OCI-LY7 (cell line): ENCODE measurements at places on chromosomes 2 and 18. TPM values are rescaled to one million over a fixed set of nuclear protein-coding genes. Genes with fewer than 3 reads are reported as not detected.
A peak's percentile ranks its signal among the peaks of the same experiment; 100 is the strongest.

- DNase-seq, result no peak
These were observed 1255.7 kb upstream of the ZEB2 start for GRCh38 chr2:145775591-145775990.

DNA sequence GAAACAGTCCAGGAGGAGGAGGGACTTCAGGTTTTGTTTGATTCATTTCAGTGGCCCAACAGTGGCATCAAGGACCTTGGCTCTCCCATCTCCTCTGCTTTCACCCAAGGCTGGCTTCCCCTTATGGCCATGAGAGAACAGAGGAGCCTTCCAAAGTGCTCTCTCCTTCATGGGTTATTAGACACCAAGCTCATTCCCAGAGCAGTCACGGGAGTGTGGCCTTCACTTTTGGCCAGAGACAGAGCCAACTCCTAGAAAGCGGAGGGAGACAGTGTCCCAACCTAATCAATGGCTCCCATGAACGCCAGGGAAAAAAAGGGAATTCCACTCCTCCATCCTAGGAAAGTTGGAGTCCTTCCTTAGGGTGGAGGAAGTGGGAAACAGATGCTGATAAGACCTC lies 871 bp upstream of the DUSP28 start:
- no peak for DNase-seq

GRCh38 chr2:122999821-123000220 lies 1025.3 kb upstream of the CNTNAP5 start:
- no peak for DNase-seq

DNA sequence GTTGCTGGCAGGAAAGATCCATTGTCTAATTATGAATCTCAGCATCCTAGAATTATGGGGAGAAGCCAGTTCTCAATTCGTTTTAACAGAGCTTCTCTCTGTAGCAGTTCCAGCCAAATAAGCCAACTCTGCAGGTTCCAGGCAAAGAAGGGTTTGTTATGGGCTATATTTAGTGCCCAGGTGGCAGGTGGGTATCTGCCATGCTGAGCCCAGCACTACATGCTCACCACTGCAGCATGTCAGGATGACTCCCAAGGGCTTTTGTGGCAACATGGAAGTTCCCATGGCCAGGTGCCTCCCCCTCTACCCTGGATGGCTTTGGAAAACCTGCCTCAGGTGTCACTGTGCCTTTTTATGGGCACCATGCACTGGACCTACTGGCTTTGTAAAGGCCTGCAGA lies 137.7 kb upstream of the MSH6 start:
- no peak for DNase-seq

RAB11FIP5 gene
- 0.66 TPM in 1 of 2 replicates, not detected in the other for total RNA-seq

DNA sequence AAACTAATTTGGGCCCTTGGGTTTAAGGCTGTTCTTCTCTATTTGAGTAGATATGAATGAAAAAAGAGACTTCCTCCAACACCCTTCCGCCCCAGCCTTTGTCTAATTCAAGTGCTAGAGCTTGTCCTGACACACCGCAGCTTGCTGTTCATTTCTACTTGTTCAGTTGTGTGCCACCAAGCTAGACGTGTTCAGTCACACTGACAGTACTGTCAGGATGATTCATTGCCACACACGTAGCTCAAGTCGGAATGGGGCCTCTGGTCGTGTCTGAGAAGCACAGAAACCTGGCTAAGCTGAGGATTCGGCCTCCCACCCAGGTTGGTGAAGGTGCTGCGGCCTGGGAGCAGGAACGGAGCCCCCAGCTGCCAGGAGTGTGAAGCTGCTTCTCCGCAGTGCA lies 45.6 kb upstream of the INHBB start:
- no peak for DNase-seq

DNPEP gene
- total RNA-seq, result 54.2 and 63.6 TPM in 2 replicates

PID1 gene
- not detected in 2 replicates for total RNA-seq

CNDP1 gene
- total RNA-seq, result not detected in 2 replicates

RASGRP3 gene
- 8.7 and 11.2 TPM in 2 replicates for total RNA-seq

GRCh38 chr2:152950126-152950525 lies 231.7 kb downstream of the ARL6IP6 start:
- no peak for DNase-seq

IL36A gene
- total RNA-seq, result not detected in 2 replicates

GRCh38 chr2:239496700-239497099 lies 95.9 kb upstream of the HDAC4 start:
- DNase-seq, result peak; percentile 28

DNA sequence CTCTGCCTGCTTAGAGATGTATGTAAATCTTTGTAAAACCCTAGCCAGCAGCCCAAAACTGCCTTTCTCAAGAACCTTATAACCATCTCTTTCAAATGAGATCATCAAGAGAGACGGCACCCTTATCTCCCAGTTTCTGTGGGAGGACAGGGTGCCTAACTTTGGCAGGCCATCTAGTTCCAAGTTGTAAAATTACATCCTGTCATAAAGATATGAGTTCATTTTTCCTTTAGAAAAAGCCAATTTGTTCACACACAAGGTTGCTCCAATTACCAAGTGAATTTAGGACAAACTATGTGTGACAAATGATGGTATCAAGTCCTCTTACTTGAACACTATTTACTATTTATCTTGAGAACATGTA lies 65.3 kb downstream of the MEMO1 start:
- no peak for DNase-seq

DNA sequence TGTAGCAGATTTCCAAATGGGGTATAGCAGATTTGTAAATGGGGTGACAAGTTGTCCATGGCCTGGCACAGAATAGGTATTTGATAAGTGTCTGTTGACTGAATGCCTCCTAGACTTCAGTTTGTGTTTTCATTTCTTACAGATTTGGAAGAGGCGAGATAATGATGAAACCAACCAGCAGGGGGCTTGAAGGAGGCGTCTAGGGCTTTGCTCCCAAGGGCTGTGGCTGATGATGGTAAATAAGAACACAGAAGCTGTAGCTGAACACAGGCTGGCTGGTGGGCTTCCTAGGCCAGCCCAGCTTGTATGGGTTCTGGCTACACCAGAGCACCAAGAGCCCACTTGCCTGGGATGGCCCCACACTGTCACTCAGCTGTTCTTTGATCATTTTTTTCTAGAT lies 19.4 kb downstream of the SFTPB start:
- DNase-seq, result peak; percentile 32

GRCh38 chr2:105005181-105005951 lies 32.5 kb upstream of the MRPS9 start:
- DNase-seq, result no peak

GRCh38 chr2:18856765-18857164 lies 267.4 kb upstream of the NT5C1B start:
- DNase-seq, result no peak

DNA sequence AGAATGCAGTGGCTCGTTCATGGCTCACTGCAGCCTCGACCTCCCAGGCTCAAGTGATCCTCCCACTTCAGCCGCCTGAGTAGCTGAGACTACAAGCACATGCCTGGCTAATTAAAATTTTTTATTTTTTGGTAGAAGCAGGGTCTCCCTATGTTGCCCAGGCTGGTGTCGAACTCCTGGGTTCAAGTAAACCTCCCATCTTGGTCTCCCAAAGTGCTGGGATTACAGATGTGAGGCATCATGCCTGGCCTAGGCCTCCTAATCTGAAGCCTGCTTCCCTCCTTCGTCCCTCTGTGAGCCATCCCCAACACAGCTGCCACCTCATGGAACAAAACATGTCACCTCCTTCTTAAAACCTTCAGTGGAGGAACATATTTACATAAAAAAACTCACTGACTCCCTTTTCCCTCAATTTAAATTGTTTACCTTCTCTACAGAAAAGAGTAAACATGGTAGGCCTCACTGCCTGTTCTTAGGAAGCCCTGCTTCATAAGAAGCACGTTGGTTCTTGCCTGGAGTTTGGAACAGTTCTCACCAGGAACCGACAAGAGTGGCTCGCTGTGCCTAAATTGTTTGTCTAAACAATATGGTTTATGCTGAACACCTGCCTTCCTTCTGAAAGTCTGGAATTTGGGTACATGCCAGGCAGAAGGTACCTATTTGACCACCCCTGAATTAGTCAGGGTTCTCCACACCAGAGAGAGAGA lies 12.1 kb upstream of the RHOB start:
- DNase-seq, result no peak

GRCh38 chr18:49967171-49967570 lies 153.8 kb upstream of the ACAA2 start:
- DNase-seq, result no peak

DNA sequence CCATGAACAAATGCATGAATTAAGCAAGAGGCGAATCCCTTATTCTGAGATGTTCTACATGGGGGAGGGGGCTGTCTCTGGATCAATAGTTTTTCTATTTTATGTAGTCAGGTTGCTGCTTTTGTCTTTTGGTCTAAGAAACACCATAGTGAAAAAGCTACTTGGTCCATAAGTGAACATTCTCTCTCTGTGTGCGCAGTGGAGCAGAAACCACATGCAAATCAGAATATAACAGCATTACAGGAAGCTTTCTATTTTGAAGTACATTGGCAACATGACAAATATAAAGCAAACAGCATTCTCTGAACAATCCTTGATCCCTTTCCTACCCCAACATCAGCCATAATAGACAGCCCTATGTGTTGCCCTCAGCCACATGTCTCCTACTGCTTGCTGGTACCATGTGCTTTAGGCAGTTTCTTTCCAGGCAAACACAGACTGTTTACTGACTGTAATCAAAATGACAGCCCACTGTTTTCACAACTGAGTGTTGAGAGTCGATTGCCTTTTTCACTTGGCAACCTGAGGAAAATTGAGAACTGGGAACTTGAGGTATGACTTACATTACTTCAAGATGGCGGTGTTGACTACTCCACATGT lies 10.6 kb downstream of the SCN3A start:
- DNase-seq, result peak; percentile 70

DNA sequence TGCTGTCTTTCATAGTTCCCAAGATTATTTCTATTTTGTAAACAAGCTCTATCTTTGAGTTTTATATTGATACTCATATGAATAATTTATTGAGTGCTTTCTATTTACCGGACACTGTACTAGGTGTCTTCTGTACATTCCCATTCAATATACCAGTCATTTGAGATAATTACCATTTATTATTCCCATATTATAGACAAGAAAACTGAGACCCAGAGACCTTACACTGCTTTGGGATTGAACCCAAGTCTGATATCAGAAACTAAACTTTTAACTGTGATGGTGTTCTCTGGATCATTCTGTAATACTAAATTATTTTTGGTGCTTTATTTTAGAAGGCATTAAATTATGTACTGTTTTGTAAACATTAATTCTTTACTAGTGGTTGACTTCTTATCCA lies 17.3 kb downstream of the SPOPL start:
- DNase-seq, result no peak

GRCh38 chr2:68263632-68264031 lies 11.3 kb upstream of the PPP3R1 start:
- DNase-seq, result no peak

DNA sequence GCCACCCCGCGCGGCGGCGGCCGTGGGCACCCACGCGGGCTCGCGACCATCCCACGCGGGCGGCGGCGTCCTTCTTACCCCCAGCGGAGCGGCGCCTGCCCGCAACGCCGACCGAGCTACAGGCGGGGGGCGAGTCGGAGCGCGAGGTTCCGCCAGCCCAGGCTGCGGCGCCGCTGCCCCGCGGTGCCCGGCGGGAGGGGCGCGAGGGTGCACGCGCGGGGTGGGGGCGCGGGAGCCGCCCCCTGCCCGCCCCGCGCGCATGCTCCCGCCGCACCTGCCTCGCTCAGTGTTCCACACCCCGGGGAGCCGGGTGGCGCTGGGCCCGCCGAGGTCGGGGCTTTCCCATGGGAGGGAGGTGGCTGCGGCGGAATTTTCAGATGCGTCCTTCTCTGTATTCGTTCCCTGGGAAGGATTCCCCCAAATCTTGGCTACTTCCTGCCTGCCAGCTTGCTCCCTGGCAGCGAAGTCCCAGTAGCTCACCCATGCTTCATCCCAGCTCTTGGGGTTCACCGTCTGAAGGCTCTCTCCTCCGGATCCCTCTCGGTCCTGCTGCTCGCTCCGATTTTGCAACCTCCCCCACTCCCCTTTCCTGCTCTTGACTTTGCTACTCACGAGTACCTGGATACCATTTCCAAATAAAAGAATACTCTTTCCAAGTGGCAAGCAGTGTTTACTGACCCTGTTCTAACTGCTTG lies at the start of gene L3MBTL4:
L3MBTL4 (minus strand) TSS at position 189 of the 695 bp plus-strand sequence. CDS start 103,286 bp downstream, outside the sequence.
- DNase-seq, result no peak

DNA sequence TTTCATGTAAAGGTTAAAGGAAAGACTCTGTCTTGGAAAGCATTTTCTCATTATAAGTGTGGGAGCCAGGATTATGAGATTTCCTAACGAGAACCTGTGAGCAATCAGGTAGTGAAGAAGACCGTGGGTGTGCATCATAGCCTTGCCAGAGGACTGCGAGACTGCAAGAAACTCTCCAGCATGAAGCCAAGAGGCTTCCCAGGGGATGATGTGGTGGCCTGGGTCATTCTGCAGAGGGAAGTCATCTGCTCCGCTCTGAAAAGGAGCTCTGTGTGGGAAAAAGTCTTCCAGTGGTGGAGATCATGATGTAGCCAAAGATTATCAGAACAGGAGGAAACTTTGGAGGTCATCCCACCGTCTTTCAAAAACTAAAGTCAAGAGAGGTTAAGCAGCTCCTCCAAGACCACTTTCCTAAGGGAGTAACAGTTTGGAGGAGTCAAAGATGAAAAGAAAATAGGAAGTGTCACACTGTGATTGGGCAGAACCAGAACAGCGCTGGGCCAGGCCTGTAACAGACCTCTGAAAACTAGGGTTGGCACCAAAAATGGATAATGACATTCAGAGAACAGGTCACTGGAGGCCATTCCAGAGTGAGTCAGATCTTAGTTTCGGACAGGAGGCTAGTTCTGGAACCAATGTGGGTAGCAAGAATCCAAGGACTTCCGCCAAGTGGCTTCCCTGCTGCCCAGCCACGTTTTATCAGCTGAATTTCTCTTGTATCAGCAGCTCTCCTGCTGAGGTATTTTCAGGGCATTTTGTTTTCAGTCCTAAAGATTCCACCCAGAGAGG lies 113.0 kb downstream of the LRATD1 start:
- no peak for DNase-seq

DNA sequence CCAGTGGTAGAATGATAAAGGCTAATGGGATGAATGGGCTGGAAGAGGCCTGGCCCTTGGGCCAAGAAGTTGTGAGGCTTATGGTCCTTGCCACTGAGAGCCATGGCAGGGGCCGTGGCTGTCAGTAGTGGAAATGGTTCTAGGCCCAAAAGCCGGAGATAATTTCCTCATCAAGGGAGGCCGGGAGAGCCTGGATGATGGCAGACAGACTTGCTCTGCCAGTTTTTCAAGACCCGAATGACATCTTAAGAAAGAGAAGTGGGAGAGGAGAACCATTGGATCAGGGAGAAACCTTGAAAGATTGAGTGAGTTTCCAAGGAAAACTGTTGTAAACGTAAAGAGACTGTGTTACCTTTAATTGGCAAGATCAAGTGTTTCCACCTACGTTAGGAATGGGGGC lies 46.3 kb upstream of the VPS54 start:
- DNase-seq, result no peak
